ENCODE measurements at places on chromosomes 13 and 19.

GRCh38 chr13:48403913-48404312 lies 9.0 kb downstream of the LPAR6 start:
- no peak for DNase-seq

GRCh38 chr13:99346335-99347042 lies 39.3 kb upstream of the GPR183 start:
- no peak for DNase-seq

- DNase-seq, result no peak
These were observed 75.3 kb upstream of the SERP2 start for GRCh38 chr13:44298314-44298713.

DNA sequence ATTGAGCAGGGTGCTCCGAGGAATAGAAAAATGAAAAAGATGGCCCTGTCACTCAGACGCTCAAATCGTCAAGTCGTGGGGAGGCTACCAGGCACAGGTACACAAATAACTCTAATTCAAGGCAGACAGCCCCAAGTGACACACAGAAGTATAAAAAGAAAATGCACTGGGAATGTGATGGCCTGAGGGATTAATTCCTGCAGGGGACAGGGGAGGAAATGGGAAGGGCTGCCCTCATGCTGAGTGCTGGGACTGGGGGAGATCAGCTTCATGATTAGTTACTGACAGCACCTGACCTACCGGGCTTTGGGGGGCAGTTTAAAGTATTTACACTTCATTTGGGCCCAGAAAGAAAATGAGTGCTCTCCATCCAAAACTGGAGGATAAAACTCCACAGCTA lies 20.9 kb upstream of the UBE2L5 start:
- DNase-seq, result no peak

DNA sequence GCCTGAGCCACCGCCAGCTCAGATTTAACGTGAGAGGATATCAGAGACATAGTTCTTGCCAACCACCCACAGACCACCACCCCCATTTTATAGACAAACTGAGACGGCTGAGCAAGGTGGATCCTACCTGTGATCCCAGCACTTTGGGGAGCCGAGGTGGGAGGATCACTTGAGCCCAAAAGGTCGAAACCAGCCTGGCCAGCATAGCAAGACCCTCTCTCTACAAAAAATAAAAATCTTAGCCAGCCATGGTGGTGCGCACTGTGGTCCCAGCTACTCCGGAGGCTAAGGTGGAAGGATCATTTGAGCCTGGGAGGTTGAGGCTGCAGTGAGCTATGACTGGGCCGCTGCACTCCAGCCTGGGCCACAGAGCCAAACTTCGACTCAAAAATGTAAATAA lies 30.6 kb upstream of the NDUFS7 start:
- DNase-seq, result no peak

DNA sequence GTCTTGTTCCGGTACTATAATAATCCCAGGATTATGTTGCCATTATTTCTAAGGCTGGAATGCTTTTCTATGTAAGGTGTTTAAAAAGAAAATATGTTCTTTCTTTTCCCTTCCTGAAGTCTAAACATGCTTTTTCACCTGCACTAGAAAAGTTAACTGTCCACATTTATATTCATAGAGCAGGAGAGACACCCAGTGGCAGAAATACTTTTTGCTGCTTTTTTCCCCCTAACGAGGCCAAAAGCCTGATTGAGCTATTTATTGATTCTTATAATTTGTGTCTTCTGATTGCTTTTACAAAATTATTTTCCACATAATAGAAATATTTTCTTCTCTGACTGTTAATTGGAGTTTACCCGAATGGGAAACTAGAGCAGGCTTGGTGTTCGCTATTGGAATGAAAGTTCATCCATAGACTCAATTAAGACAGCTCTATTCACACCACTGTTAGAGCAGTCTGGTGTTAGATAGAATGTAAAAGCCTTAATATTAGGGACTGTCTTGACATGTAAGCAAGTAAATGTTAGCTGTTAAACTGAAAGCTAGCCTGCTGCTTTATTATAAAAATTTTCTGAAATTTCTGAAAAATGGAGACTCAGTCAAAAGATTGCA lies 15.8 kb downstream of the GPR180 start:
- DNase-seq, result no peak

DNA sequence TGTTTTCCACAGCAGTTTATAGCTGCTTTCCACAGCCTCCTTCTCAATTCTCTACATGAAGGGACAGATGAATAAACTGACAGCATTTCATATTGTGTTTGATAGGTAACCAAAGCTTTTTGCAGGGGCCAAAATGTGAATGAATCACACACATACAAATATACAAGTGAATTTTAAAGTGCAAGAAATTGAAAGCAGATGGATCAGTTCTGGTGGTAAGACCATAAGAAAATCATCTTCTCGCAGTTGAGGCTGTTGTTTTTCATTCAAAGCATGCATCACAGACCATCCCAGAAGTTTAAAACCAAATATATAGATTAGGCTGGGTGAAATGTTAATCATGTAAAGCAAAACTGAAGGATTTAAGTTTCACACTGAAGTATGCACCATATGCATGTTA lies 1569.4 kb downstream of the PCDH9 start:
- no peak for DNase-seq

GRCh38 chr13:102021777-102022176 lies 380.1 kb downstream of the FGF14 start:
- DNase-seq, result no peak

GRCh38 chr19:47309608-47310007 lies at the start of gene C5AR1:
Gene C5AR1 (plus strand): TSS chr19:47309861. CDS start chr19:47309896, 35 bp downstream.
- DNase-seq, result no peak

GRCh38 chr13:108376308-108376707 lies 106.8 kb downstream of the TNFSF13B start:
- DNase-seq, result no peak

GRCh38 chr13:99729745-99730144 lies 228.5 kb downstream of the TM9SF2 start:
- DNase-seq, result no peak

Measured in stimulated activated CD8-positive, alpha-beta memory T cell treated with anti-CD3 and anti-CD28 coated beads, Interleukin-15, amount 100 ng/mL, for 24 hours (primary cell).